ENCODE measurements at places on chromosomes 11 and 22. TPM values are rescaled to one million over a fixed set of nuclear protein-coding genes. Genes with fewer than 3 reads are reported as not detected.

The CADM1 gene
- 1.7 TPM for total RNA-seq

The TEAD1 gene
- 0.98 TPM for total RNA-seq

The CYP2D6 gene
- total RNA-seq: 1.9 TPM

The SCARF2 gene
- total RNA-seq: 1.2 TPM

The SCGB2A2 gene
- total RNA-seq: not detected

The ACRV1 gene
- not detected for total RNA-seq

The RASSF10 gene
- total RNA-seq: not detected

The NLRP6 gene
- 2.5 TPM for total RNA-seq

The TBX1 gene
- not detected for total RNA-seq

The VPS37C gene
- total RNA-seq: 6.1 TPM

- H3K27me3 ChIP-seq: no peaks in the 10 kb centered on the region
- H3K4me1 ChIP-seq: peaks cover 66% of the 10 kb centered on the region
- H3K27ac ChIP-seq: no peak overlapping the region
- no peak overlapping the region for H3K4me3 ChIP-seq
- peaks cover 14% of the 10 kb centered on the region for H3K36me3 ChIP-seq
These were observed 52.8 kb upstream of the RRAS2 start for GRCh38 chr11:14411818-14412217.

DNA sequence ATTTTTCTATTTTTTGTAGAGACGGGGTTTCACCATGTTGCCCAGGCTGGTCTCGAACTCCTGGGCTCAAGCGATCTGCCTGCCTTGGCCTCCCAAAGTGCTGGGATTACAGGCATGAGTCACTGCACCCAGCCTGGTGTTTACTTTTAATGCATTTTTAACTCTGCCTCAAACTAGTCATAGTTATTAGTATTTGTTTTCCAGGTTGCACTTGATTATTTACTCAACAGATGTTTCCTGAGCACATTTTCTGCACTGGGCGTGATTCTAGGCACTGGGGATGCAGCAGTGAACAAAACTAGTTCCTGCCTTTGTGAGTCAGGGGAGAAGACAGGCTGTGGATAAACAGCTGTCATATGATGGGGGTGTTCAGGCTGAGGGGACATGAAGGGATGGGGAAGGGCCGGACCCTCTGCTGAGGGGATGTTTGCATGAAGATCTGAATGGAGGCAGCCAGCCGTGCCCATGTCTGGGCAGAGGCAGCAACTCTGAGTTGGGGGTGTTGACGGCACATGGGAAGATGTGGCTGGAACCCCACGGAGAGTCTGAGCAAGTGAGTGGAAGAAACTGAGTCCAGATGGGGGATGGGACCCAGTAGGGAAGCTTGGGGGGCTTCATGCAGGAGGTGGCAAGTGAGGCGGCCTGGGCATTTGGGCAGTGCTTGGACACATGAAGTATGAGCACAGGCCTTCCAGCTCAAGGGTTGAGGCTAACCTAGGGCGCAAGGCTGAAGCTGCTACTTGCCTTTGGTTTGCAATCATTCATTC is 34.4 kb downstream of the MPPED1 start:
- H3K4me1 ChIP-seq: no peaks in the 10 kb centered on the region
- no peaks in the 10 kb centered on the region for H3K36me3 ChIP-seq
- H3K27me3 ChIP-seq: peaks cover 3% of the 10 kb centered on the region
- no peak overlapping the region for H3K27ac ChIP-seq

DNA sequence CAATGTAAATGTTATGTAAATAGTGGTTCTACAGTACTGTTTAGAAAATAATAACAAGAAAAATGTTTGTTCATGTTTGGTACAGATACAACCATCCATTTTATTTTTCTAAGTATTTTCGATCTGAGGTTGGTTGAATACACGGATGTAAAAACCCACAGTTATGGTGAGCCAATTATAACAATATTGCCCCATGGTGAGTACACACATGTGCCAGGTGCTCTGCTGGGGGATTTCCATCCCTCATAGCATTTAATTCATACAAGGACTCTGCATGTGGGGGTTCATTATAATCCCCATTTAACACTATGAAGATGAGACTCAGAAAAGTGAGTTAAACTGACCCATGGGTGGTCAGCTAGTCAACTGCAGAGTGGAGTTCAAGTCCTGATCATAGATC is 23.3 kb upstream of the TTC28 start:
- H3K27ac ChIP-seq: no peak overlapping the region
- DNase-seq: no peak
- no peaks in the 10 kb centered on the region for H3K27me3 ChIP-seq
- H3K36me3 ChIP-seq: peaks cover 26% of the 10 kb centered on the region
- no peak overlapping the region for H3K4me3 ChIP-seq

DNA sequence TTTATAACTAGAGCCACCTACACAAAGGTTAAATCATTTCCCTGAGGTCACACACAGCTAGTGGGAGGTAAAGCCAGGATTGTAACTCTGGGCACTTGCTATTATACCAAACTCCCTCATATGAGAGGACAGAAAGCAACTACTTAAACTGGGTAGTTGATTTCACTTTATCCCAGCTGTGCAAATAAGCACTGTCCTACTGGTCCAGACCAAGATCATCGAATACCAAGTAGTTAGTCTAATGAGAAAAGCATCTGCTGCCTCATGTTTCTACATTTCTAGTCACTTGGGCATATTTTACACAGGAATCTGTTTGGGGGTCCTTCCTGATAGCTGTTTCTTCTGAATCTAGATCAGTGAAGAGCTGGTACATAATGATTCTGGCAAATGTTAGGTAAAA is 178.6 kb upstream of the NARS2 start:
- H3K27me3 ChIP-seq: peaks cover 8% of the 10 kb centered on the region
- H3K4me1 ChIP-seq: no peaks in the 10 kb centered on the region
- no peaks in the 10 kb centered on the region for H3K36me3 ChIP-seq
- no peak overlapping the region for H3K4me3 ChIP-seq

- no peak for DNase-seq
- no peaks in the 10 kb centered on the region for H3K36me3 ChIP-seq
- H3K4me3 ChIP-seq: no peak overlapping the region
- H3K27ac ChIP-seq: no peak overlapping the region
- H3K4me1 ChIP-seq: no peaks in the 10 kb centered on the region
These were observed 21.8 kb upstream of the UPB1 start for GRCh38 chr22:24473284-24473683.

- no peak overlapping the region for H3K27ac ChIP-seq
- H3K27me3 ChIP-seq: no peaks in the 10 kb centered on the region
These were observed 47.0 kb upstream of the CARS1 start for GRCh38 chr11:3104051-3104714.

GRCh38 chr11:45097721-45098493 is 48.5 kb upstream of the PRDM11 start:
- no peak overlapping the region for H3K4me3 ChIP-seq
- H3K4me1 ChIP-seq: peaks cover 20% of the 10 kb centered on the region
- no peak overlapping the region for H3K27ac ChIP-seq
- peaks cover 36% of the 10 kb centered on the region for H3K27me3 ChIP-seq

- no peak overlapping the region for H3K4me3 ChIP-seq
- no peaks in the 10 kb centered on the region for H3K27me3 ChIP-seq
- no peak for DNase-seq
- H3K4me1 ChIP-seq: no peaks in the 10 kb centered on the region
These were observed 765.1 kb downstream of the KCNA4 start for GRCh38 chr11:29251738-29252137.

DNA sequence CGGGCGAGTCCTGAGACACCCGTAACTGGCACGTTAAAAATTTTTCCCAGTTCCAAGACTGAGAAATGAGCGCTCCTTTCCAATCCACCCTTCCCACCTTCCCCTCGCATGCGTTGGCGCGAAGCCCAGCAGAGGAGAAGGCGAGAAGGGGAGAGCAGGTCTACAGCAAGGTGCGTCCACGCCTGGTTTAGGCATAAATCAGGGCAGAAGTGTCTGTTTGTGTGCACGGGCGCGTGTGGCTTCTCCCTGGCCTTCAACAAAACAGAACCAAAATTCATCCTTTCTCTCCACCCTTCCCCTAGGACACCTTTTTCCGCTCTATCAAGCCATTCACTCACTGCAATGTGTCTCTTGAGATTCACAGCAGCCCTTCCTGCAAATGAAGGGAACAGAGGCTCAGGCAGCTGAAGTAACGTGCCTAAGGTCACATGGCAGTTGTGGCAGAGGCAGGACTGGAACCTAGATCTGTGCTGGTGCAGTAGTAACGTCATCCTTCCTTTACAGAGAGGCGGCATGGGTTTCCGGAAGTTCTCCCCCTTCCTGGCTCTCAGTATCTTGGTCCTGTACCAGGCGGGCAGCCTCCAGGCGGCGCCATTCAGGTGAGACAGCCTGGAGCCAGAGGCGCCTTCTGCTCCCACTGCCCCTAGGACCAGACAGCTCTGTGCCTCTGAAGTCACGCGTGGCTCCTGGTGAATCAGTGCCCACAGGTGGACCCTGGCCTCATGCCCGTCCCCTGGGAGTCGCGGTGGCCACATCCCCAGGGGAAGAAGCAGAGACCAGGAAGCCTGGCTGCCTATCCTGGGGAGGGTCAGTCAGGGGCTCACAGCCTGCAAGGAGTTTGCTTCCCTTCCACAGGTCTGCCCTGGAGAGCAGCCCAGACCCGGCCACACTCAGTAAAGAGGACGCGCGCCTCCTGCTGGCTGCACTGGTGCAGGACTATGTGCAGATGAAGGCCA is 1.1 kb downstream of the CALCB start:
- H3K4me1 ChIP-seq: peaks cover 19% of the 10 kb centered on the region
- peak overlapping the region; percentile 12 for H3K27ac ChIP-seq
- H3K4me3 ChIP-seq: peak overlapping the region; percentile 63

- peaks cover 53% of the 10 kb centered on the region for H3K27me3 ChIP-seq
- H3K4me1 ChIP-seq: peaks cover 18% of the 10 kb centered on the region
- no peak overlapping the region for H3K4me3 ChIP-seq
These were observed 3.0 kb downstream of the GAL start for GRCh38 chr11:68687311-68687710.

DNA sequence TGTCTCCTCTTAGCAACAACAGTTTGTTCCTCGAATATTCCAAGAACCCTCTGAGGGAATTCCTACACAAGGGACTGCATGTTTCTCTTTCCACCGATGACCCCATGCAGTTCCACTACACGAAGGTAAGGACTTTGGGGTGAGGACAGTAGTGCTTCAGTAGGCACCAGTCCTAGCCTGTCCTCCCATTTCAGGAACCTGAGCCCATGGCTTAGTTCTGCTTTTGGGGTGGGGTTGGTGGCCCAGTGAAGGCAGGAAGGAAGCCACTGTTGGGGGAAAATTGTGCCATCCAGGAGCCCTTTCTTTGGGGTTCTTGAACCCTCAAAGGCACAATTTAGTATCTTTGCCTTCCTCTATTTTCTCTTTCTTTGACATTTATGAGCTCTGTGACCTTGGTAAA is 38.2 kb downstream of the RNF141 start:
- H3K27ac ChIP-seq: no peak overlapping the region
- H3K4me3 ChIP-seq: no peak overlapping the region
- H3K4me1 ChIP-seq: no peaks in the 10 kb centered on the region
- peaks cover 51% of the 10 kb centered on the region for H3K36me3 ChIP-seq
- DNase-seq: no peak

- DNase-seq: no peak
- no peak overlapping the region for H3K4me3 ChIP-seq
- peaks cover 27% of the 10 kb centered on the region for H3K4me1 ChIP-seq
- no peak overlapping the region for H3K27ac ChIP-seq
These were observed 94.1 kb downstream of the CACNA1I start for GRCh38 chr22:39664485-39665200.

DNA sequence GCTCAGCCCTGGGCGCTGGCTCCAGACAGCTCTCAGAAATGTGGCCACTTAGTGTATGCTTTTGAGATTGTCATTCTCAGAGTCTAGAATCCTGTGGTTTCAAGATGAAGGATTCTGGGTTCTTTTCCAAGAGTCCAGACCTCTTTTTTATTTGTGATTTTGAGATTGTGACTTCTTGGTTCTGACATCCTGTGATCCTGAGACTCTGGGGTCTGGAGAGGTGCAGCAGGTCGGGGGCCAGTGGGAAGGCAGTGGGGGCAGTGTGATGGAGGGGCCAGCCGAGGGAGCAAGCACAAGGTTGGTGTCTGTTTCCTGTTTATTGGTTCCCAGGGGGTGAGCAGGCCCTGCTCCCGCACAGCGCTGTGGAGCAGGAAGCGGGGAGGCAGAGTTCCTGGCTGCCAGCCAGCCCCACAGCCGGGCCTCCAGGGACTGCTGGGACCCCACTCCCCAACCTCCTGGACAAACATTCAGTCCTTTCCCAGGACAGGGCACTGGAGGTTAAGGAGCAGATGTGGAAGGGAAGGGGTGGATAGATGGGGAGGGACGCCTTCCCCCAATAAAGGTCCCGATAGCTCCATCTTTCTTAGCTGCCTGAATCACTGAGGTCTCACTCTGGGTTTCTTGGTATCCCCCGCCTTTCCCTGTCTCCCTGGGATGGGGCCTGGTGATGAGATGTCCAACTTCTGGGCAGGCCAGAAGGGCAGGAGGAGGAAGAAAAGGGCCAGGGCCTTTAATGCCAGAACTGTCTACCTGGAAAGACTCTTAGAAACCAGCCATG is 13.7 kb downstream of the ARHGEF17 start:
- H3K27me3 ChIP-seq: no peaks in the 10 kb centered on the region
- no peaks in the 10 kb centered on the region for H3K4me1 ChIP-seq
- peak overlapping the region; percentile 40 for H3K27ac ChIP-seq
- H3K36me3 ChIP-seq: no peaks in the 10 kb centered on the region
- H3K4me3 ChIP-seq: no peak overlapping the region
- no peak for DNase-seq

DNA sequence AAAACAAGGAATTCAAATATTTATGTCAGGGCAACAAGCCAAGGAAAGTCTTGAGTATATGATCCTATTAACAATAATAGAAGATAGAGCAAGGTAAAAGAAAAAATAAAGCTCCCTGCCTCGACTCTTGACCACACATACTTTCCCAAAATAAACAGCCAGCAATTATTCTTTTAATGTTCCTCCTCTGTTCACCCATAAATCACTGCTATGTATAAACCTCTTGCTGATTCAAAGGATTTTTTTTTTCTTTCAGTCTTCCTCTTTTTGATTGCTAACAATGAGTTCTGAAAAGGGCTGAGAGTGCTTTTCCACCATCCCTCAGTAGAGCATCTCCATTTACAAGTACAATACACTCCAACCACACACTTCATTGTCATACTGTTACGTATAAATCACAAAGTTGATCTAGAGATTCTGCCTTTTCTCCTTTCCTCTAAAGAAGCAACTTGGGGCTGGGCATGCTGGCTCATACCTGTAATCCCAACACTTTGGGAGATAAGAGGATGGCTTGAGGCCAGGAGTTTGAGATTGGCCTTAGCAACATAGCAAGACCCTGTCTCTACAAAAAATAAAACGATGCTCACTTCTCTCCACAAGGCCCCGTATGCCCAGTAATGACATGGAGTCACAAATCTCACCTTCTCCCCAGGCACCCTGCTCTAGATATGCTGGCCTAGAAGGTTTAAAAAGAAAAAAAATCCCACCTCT is 24.0 kb downstream of the RAB30 start:
- no peak for DNase-seq
- no peaks in the 10 kb centered on the region for H3K36me3 ChIP-seq
- H3K27me3 ChIP-seq: no peaks in the 10 kb centered on the region
- H3K27ac ChIP-seq: no peak overlapping the region
